ENCODE measurements at places on chromosomes 1 and 21. TPM values are rescaled to one million over a fixed set of nuclear protein-coding genes. Genes with fewer than 3 reads are reported as not detected.

The RAP1GAP gene
- total RNA-seq = 20.3 TPM

DNA sequence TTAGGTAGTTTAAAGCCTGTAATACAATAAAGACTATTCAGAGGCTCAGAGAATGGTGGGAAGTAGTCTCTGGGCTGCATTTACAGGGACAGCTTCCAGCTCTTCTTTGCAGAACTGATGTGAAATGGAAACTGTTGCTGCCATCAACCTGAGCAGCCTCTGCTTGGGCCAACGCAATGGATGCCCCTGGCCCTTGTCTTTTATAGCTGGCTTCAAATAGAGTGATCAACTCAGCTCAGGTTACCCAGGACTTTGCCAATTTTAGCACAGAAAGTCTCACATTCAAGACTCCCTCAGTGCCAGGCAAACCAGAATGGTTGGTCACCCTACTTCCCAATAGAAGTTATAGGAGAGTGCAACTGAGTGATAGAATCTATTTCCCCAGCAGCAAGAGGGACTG is 18.1 kb upstream of the GALNT2 start:
- no peak for DNase-seq

The HTR6 gene
- total RNA-seq = not detected

DNA sequence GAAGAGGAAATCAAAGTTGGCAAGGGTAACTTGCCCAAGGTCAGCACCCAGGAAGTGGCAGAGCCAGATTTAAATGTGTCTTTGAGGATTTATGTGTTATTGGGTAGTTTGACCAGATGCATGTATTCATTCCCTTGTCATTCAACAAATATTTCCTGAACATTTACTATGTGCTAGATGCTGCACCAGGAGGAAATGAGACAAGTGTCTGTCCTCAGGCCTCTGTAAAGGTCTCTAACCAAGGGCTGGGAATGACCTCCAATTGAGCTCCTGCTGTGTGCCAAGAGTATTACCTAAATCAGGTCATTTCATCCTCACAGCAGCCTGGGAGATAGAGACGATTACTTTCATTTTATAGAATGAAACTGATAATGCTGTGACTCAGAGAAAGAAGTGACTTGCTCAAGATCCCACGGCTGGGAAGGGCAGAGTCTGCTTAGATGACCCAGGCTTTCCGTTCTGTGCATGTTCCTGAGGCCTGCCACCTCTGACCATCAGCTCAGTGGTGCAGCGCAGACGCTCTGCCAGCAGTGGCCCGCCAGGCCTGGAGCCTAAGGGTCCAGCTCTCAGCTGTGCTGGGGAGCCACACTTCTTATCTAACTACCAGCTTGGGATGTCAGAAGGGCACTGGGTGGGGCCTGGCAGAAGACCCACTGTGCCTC is 3.5 kb upstream of the TTC22 start:
- DNase-seq = peak; percentile 45

DNA sequence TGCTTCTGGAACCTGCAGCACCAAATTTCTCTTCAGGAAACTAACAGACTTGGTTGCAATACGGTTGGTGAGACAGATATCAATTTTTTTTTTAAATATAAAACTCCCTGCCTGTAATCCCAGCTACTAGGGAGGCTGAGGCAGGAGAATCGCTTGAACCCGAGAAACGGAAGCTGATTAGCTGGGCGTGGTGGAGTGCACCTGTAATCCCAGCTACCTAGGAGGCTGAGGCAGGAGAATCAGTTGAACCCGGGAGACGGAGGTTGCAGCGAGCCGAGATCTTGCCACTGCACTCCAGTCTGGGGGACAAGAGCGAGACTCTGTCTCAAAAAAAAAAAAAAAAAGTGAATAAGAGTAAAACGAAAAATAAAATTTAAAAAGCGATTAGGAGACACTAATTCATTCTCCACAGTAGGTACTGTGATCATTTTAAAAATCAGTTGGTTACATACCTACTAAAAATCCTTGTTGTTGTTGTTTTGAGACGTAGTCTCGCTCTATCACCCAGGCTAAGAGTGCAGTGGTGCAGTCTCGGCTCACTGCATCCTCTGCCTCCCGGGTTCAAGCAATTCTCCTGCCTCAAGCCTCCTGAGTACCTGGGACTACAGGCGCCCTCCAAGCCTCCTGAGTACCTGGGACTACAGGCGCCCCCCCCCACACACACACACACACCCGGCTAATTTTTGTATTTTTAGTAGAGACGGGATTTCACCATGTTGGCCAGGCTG is 796 bp upstream of the RBM8A start:
- no peak for DNase-seq

DNA sequence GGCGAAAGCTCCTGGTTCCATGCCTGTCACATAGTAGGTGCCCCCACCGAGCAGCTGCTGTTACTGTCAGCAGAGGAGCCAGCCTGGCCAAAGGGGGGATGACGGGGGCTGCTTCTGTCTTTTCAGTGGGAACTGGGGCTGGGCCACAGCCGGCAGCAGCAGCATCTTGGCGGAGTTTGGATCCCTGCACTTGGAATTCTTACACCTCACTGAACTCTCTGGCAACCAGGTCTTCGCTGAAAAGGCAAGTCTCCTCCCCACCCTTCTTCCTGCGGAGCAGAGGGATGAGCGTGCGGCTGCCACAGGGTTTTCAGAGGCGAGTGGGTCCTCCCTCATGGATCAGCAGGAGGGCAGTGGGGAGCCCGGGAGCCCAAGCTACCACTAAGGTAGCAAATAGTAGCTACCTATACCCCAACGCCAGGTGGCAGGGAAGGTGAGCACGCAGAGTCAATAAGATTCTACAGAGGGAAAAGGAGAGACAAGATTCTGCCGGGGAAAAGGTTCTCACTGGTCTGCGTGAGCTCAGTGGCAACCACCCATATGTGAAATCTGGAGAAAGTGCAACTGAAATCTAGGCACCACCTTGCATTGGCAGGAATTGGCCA is 41.4 kb upstream of the SELENON start:
- no peak for DNase-seq

GRCh38 chr21:27571706-27572105 is 604.8 kb upstream of the ADAMTS5 start:
- DNase-seq = no peak

Data from type B pancreatic cell (in vitro differentiated cells).